NCI-H2107 (cell line): ENCODE measurements at places on chromosomes 11 and 22.

- no peak for DNase-seq
Observed at GRCh38 chr11:109697140-109697843, 275.3 kb downstream of the C11orf87 start.

DNA sequence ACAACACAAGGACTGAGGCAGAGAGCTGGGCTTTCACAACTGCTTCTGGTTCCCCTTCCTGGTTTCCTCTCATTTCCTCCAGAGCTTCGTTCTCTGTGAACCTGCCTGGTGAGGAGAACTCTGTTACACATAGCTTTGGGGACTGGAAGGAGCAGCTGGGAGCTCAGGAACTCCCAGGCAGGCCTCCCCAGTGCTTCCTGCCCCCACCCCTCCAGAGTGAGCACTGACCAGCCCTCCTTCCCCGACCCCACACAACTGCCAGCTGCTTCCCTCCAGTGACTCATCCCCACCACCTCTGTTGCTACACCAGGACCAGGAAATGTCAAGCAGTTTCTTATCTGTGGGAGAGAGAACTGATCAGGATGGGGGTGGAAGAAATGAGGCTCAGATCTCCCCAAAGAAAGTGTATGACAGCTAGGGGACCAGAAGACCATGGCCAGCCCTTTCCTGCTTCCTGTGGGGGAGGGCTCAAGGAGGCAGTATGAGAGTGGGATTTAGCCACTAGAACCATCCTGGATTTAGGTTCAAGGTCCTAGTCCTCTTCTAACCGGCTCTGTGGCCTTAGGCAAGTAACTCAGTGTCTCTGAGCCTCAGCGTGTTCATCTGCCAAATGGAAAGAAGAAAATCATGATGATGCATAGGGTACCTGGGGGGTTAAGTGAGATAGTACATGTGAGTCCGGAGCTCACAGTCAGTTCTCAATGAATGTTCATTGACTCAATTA lies 4.5 kb upstream of the TP53I11 start:
- no peak for DNase-seq

GRCh38 chr22:38018938-38019827 lies 34.8 kb upstream of the SOX10 start:
- no peak for DNase-seq

GRCh38 chr11:30774496-30775232 lies 188.5 kb upstream of the MPPED2 start:
- DNase-seq = no peak

DNA sequence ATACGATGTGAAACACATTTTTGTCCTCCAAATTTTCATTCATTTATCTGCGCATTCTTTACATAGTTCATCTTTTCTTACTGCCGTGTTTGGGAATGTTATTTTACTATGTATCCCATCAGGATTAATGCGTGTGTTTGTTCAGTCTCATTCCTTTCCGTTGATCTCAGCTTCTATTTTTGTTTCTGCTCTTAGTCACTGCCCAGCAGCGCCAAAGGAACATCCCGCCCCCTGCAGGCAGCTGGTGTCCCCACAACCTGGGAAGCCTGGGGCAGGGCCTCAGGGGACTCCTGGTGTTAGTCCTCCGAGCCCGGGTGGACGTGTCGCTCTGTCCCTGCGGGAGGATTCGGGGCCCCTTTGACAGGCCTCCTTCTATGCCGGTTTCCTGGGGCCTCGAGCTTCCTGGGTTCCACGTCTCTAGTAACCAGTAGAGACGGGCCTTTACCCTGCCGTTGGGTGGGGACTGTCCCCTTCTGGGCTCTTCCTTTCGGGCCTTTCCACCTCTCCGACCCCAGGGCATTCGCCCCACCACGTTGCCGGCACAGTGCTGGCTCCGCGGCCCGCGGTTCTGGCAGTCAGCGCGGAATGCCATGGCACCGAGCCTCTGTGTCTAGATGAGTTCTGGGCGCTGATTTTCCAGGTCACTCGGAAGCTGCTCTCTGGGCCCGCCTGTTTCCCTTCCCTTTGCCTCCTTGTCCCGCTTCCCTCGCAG lies 39.8 kb downstream of the WEE1 start:
- peak; percentile 71 for DNase-seq

- no peak for DNase-seq
Observed at GRCh38 chr11:66866511-66866986, 9.7 kb downstream of the LRFN4 start.

DNA sequence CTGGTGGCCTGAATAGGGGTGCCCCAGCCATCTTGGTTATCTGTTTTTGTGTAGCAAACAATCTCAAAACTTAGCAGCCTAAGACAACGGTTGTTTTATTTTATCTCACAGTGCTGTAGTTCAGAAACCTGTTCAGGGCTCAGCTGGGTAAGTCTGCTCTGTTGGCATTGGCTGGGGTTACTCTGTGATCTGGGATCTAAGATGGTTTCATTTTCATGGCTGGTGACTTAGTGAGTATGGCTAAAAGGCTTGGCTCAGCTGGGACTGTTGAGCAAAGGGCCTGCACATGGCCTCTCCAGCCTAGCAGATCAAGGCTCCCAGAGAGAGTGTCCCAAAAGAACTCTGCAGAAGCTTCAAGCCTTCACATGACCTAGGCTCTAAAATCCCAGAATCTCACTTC lies 60.8 kb upstream of the POU2AF1 start:
- no peak for DNase-seq

- DNase-seq = no peak
Observed at GRCh38 chr11:73387594-73388264, 11.5 kb downstream of the RELT start.

DNA sequence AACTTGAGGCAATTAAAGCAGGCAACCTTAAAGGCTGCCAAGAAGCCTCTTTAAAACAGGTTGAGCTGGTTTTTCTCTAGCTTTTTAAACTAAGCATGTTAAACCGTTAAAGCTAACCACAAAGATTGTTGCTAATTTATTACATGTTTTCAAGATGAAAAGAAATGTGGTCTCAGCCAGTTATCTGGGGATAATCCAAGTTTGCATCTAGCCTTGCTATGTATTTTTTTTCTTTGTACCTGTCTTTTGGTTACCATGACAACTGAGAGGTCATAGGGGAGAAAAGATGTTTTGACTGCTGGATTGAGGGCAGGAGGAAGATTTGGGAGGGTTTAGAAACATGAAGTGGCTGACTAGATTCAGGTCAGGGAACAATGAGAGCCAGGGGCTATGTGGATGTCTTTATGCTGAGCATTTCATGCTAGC lies 19.2 kb upstream of the PGM2L1 start:
- no peak for DNase-seq

DNA sequence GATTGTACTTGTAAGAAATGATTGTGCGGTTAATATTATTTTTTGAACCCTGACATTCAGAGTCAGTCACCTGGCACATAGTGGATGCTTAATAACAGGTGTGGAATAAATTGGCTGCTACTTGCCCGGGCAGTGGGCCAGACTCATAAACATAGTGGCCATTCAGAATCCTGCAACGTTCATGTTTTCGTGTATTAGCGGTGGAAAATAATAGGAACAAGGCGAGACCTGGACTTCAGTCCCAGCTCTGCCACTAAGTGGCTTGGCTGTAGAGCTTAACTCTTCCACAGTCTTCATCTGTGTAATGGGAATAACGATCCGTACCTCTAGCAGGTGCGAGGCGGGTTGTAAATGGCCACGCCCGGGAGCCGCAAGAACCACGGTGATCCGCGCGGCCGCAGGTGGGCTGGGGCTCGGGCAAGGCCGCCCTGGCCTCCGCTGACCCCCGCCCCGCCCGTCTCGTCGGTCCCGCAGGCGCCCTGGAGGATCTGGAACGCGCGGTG lies 761 bp upstream of the TMEM25 start:
- no peak for DNase-seq

GRCh38 chr11:115242982-115243381 lies 261.2 kb downstream of the CADM1 start:
- DNase-seq = no peak

- no peak for DNase-seq
Observed at GRCh38 chr11:114080219-114080618, 20.7 kb downstream of the ZBTB16 start.

GRCh38 chr11:35464308-35464707 lies 45.0 kb upstream of the SLC1A2 start:
- DNase-seq = no peak

DNA sequence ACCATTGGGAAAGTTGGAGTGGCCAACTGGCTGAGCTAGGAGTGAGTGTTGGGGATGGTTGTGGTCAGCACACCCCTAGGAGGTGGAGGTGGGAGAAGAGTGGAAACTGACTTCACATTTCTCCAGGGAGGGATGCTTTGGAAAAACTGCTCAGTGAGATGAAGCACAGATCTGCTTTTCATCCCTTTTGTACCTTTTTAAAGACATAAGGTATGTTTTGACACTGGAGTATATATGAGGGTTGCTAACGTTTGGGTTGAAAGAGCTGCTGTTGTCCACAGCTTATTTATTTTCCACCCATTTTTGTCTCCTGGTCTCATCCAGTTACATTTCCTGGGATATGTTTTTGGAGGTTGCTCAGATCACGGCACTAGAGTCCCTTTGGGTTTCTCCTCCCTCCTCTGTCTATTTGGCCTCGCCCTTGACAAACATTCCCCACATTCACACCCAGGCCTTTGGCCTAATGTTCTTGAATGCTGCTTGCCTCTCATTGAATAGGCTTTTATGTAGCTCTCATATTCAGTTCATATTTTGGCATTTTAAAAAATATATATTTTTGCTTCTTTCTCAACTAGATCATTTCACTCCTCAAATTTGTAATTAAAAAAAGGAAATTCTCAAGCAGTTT lies 8.3 kb downstream of the SREBF2 start:
- DNase-seq = no peak

DNA sequence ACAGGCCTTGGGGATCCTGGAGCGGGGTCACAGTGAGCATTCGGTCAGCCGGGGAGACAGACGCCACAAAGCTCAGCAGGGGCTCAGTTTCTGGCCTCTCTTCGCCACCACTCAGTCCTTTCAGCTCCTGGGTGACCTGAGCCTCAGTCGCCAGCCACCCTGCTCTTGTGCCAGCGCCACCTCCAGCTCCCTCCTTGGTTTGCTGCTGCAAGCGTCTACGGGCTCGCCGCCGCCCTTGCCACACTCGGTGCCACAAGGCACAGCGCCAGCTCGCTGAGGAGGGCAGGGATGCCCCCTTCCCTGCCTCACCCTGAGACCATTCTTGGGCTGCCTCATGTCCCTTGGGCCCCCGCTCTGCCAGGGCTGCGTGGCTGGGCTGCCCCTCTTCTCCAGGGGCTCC lies 1.5 kb upstream of the EEF1G start:
- no peak for DNase-seq

DNA sequence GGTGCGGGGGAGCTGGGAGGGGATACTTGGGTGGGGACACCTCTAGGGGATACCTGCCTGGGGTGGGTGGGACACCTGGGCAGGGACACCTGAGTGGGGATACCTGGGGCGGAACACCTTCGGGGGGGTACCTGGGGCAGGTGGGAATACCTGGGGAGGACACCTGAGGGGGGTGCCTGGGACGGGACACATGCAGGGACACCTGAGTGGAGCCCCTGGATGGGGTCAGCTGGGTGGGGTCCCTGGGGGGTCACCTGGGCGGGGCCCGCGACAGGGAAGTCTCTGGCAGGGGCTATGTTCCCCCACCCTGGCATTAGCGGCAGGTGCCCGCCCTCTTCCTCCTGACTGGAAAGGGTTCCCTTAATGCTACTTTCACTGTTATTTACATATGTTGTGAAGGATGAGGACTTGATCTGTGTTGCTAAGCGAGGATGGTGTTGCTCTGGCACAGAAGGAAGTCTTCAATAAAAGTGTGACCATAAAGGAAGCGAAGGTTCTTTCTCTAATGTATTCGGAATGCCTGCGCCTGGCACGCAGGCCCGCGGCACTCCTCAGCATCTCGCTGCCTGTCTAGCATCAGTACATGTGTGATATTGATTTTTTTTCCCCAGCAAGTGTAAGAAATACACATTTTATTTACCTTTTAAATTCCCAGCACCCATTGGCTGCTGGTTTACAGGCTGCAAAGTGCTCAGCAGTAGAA lies 801.7 kb downstream of the BRD1 start:
- no peak for DNase-seq

- DNase-seq = no peak
Observed at GRCh38 chr11:70521475-70522308, 123.4 kb downstream of the CTTN start.

DNA sequence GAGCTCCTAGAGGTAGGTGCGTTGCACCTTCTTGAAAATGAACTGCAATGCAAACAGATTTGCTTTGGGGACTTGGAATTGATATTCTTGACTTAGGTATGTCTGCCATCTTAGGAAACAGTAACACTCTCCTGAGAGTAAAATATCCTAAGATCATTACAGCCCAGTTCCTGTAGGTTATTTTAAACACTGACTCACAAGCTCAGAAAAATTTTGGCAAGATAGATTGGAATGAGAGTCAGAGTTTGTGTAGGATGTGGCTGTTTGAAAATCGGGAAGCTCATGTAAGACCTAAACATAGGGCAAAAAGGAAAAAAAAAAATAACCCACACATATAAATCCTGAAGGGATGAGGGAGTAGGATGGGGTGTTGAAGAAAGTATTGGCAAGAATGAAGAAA lies 377.0 kb upstream of the LRRC4C start:
- no peak for DNase-seq

- DNase-seq = no peak
Observed at GRCh38 chr11:126838779-126839178, 161.8 kb downstream of the KIRREL3 start.

GRCh38 chr22:31096657-31097279 lies 10.6 kb downstream of the SELENOM start:
- DNase-seq = no peak

GRCh38 chr22:39421691-39422090 lies 22.1 kb downstream of the TAB1 start:
- DNase-seq = no peak

GRCh38 chr11:102256251-102256650 lies 61.0 kb upstream of the BIRC3 start:
- no peak for DNase-seq

DNA sequence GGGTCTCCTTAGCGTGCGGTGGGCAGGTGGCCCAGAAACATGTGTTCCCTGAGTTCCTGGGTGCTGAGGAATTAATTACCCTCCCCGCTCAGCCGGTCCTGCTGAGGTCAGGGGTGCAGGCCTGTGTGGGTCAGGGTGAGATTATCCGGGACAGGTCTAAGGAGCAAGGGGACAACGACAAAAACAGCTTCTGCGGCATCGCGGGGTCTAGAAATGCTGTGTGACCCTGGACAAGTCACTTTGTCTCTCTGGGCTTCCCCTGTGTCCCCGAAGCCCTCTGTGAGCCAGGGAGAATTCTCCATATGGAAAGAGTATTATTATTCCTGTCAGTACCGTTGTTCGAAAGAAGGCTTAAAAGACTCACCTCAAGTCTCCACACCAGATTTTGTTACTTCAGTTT lies 186.1 kb downstream of the MN1 start:
- DNase-seq = no peak

DNA sequence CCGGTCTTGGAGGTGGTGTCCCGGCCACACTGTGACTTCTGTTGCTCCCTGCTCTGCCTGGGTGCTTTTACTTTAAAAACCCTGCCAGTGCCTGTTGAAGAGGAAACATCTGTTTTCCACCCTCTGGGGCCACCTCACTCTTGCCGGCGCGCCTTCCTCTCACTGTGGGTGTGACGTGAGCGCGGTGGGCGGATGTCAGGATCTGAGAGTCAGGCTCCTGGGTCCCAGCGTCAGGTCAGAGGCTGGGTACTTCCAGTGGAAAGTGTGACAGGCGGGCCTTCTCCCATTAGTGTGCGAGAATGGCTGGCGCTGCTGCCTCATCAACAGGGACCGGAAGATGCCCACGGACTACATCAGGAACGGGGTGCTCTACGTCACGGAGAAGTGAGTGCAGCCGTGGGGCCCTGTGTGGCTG lies 54.2 kb downstream of the GRAMD4 start:
- no peak for DNase-seq
